ENCODE measurements at places on chromosomes 6 and 20.
A peak's percentile ranks its signal among the peaks of the same experiment; 100 is the strongest.

DNA sequence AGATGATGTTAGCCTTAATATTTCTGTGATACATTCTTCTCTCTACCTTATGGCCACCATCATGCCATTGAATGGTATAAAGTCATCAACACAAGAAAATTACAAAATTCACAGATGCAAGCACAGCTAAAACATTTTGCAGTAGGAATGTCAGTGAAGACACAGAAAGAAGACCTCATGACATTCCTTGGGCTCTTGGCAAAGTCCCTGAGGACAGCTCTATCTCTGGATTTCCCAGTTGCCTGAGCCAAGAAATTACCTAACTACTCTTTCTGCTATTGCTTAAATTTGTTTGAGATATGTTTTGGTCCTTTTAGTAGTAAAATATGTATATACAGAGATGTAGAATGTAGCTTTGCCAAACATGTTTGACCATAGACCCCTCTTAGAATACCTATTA, 201.0 kb upstream of the STXBP5 start:
- DNase-seq = no peak

- DNase-seq = peak; percentile 69
These were observed 260.0 kb downstream of the C6orf118 start for GRCh38 chr6:165049362-165049761.

DNA sequence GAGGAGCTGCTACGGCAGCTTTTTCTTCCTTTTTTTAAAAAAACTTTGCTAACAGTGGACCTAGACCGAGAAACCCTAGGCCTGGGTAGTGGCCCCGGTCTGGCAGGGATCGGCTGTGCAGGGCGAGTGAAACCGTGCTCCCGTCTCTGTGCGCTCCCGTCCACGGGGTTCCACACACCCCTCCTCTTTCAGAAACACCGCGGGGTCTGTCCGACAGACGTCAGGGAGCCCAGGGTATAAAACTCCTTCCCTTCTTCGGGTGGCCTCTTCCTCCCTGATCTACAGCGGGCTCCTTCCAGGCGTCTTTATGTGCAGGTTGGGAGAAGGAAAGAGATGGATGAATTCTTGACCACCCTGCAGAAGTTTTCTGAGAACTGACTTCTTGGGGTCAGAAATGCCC, 27.1 kb upstream of the SMOC2 start:
- no peak for DNase-seq

DNA sequence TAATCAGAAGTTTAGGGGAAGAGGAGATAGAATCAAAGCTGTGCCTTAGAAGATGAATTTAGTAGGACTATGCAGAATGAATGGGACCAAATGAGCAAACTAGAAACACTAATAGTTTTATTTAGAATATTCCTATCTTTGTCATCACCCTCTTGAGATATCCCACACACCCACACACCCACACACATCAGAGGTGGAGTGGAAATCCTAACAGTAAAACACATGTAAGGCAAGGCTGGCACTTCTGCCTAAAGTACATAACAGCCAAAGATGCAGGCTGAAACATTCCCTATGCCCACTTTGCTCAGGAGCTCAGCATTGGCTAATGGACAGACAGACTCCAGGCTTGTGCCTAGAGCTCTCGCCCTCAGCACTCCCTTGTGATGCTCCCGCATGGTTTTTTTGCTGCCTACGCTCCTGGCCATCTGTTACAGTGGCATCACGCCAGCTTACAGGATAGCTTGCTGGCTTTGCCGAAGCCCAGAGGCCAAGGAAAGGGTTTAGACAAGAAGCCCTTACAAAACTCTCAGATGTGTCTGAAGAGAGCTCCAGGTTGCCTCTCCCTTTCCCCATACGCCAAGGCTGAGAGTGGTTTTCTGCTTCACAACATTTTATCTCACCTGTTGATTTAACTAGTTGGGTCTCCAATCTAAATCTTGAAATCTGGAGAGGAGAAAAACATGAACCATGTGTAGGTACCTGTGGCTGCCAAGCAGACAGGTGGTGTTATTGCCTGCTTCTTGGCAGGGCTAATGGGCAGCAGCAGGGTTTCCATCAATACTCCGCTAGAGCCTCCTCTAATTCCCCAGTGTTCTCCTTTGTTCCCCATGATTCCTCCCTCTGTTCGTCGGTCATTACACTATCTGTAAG, 282.6 kb upstream of the ID4 start:
- no peak for DNase-seq

GRCh38 chr20:7137395-7138151, 370.1 kb downstream of the BMP2 start:
- DNase-seq = no peak

- DNase-seq = no peak
These were observed 705.5 kb upstream of the MAN1A1 start for GRCh38 chr6:120055071-120055470.

DNA sequence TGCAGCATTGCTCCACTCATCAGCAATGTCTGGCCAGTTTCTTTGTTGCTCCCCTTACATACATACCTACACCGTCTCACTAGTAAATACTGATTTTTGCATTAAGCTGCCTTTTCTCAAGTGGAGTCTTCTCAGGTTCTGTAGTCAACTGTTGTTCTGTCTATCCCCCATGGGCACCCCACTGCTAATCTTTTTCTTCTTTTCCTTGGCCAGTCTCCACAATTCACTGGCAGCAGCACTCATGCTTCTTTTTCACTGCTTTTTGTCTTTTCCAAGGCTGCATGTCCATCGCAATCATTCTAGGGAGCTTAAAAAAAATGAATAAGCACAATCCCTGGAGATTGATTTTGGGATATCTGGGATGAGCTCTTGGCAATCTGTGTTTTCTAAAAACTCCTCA, 10.3 kb upstream of the ERVFRD-1 start:
- no peak for DNase-seq

DNA sequence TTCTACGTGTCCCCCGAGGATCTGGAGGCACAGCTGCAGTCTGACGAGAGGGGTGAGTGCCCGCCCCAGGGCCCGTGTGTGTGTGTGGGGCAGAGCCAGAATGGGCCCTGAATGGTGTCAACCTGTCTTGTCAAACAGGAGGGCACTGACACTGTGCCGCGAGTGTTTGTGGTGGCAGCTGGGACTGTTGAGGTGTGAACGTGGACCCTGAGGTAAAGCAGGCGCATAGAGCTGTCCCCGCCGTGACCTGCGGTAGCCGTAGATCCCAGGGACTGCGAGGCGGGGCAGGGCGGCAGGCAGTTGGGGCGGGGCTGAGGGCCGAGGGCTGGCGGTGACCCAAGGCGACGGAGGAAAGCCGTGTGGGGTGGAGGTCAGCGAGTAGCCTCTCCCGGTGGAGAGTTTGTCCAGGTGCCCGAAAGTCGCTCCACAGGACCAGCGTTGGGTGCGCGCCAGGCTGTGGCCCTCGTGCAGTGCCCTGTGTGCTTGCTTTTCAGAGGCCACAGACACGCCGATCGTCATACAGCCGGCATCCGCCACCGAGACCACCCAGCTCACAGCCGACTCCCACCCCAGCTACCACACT, 25.2 kb downstream of the UCKL1 start:
- DNase-seq = no peak

GRCh38 chr6:73695619-73696421, at the start of gene CD109:
Gene CD109, plus strand, starts transcription at chr6:73696203. Its CDS starts 13 bp downstream, at chr6:73696216.
- DNase-seq = peak; percentile 88

DNA sequence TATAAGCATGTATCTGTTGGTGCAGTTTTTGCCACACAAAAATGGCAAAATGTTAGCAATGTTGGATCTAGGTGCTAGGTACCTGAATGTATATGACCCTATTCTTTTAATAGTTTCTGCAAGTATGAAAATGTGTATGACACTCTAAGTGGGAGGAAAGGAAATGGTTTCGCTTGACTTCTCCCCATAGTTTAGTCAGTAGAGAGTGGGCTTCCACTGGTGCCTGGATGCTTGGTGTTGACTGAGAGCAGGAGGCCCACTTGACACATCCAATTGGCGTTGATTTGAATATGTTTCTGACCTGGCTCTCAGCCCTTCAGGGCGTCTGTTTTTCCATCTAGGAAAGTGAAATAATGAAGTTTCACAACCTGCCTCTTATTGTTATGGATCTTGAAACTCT, 41.8 kb upstream of the GABRR1 start:
- DNase-seq = no peak

GRCh38 chr6:68233623-68234022, 401.5 kb upstream of the ADGRB3 start:
- no peak for DNase-seq

- peak; percentile 64 for DNase-seq
These were observed 131.4 kb upstream of the TRAF3IP2 start for GRCh38 chr6:111737065-111737521.

DNA sequence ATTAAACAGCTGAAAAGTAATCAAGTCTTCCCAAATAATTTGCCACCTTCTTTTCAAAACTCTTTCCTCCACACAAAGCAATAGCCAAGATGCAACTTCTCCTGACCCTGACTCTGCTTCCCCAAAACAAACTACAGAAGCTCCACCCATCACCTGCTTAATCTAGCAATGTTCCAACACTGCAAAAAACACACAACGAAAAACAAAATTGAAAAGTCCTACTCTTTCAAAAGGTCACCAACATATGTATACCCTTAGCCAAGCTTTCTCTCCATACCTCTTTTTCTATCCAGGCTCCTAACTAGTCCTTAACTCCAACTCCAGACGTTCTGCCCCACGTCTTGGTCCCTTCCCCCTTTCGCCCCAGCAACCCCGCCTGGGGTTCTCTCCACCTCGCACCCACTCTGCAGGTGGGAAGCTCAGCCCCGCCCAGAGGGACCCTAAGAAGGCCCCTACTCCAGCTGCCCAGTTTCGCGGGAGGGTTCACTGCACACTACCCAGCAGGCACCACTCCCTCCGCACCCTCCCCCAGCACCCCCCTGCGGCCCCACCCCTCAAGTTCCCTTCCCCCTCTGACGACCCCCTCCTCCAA, 717 bp downstream of the CSNK2A1 start:
- DNase-seq = peak; percentile 57

DNA sequence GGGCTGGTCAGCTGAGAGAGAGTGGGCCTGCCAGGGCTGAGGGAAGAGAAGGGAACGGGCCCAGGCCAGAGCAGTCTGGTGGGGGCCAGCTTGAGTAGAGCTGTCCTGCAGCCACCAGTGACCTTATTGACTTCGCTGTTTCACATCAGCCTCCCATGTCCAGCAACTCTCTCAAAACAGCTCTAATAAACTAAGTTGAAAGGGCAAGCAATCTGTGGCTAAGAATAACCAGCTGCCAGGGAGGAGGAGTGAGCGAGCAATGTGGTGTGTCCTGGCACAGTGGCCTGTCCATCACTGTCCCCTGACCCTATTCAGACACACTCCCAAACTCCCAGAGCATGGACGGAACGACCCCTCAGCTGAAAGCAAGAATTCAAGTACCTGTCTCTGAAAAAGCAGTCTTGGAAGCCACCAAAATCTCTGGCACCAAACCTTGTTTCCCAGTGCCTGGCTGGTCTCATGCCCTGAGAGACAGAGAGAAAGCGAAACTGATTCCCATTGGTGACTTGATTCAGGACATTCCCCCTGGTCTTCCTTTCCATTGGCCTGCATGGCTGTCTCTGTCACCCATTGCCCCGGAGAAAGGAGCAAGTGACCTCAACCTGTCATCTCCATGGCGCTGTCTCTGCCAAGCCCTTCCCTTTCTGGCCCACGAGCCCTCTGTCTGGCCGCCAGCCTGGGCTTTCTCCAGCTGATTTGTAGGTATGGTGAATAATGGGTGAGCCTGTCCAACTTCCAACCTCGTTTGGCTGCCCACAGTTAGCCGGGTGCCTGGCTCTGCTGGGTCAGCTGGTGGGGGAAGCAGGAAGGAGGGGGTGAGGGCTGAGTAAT, at the start of gene DDO:
Gene DDO (minus strand): TSS at position 490 of the 831 bp plus-strand sequence. CDS start 2,113 bp downstream, outside the sequence.
- DNase-seq = no peak

- no peak for DNase-seq
These were observed 112.5 kb downstream of the SGK1 start for GRCh38 chr6:134205366-134205765.

DNA sequence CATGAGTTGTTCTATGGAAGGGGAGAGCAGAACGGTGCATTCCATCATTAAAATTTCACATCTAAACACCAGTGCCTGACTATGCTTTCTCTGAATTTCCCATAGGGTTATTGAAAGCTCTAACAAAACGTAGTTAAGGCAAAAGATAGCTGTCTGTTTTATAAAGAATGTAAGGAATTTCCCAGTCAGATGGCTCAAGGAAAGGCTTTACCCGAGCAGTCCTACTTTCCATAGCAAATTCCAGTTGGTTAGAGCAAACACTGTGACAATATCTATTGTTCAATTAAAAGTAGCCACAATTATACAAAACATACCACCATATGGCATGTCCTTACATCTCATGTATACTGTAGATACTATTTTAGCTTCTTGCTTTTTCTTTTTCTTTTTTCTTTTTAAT, 1059.5 kb upstream of the FLRT3 start:
- DNase-seq = no peak

GRCh38 chr6:26122005-26122388, 34.8 kb downstream of the HFE start:
- DNase-seq = no peak

GRCh38 chr6:169956580-169956979, 205.2 kb downstream of the ERMARD start:
- no peak for DNase-seq

GRCh38 chr6:118042855-118043254, 135.8 kb downstream of the SLC35F1 start:
- no peak for DNase-seq

GRCh38 chr6:132590362-132590761, 821 bp upstream of the TAAR5 start:
- DNase-seq = no peak

- DNase-seq = no peak
These were observed 198.2 kb upstream of the SSTR4 start for GRCh38 chr20:22836877-22837276.

GRCh38 chr20:54590856-54591255, 115.5 kb downstream of the DOK5 start:
- DNase-seq = no peak

GRCh38 chr20:34940081-34940481, 15.5 kb downstream of the GSS start:
- no peak for DNase-seq

GRCh38 chr6:69027861-69028260, 392.8 kb downstream of the ADGRB3 start:
- no peak for DNase-seq

DNA sequence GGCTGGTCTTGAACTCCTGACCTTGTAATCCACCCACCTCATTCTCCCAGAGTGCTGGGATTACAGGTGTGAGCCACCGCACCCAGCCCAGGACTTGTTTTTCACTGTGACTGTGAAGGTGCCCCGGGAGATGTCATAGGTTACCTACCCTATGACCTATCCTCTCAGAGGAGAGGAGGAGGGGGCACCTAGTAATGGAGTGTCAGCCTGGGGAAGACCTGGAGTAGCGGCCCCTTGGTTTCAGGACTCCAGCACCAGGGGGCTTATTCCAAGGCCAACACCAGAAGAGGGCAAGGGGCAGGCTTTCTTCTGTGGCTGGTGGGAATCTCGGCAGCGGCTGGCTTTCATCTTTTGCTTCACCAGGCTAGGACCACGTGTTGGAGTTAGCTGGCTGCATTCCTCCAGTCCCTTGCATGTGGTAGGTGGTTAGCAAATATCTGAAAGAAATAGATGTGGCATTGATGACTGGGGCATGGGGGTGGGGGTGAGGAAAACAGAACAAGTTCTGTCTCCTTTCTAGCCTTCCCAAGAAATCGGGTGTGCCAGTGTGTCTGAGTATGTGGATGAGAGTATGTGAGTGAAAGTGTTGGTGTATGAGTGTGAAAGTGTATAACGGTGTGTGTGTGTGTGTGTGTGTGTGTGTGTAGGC, 7.9 kb upstream of the ITPR3 start:
- no peak for DNase-seq

GRCh38 chr6:82904860-82905259, 160.8 kb downstream of the UBE3D start:
- no peak for DNase-seq

All from activated CD4-positive, alpha-beta T cell treated with anti-CD3 and anti-CD28 coated beads for 36 hours (primary cell).